ENCODE measurements at places on chromosomes 13 and 19. TPM values are rescaled to one million over a fixed set of nuclear protein-coding genes. Genes with fewer than 3 reads are reported as not detected.
A peak's percentile ranks its signal among the peaks of the same experiment; 100 is the strongest.

DNA sequence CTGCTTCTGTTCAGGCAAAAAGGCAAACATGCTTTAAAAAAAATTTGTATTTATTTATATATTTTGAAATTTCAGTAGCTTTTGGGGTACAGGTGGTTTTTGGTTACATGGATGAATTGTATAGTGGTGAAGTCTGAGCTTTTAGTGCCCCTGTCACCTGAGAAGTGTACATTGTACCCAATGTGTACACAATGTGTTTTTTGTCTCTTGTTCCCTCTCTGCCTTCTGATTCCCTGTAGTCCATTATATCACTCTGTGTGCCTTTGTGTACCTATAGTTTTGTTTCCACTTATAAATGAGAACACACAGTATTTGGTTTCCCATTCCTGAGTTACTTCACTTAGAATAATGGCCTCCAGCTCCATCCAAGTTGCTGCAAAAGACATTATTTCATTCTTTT, 77.4 kb downstream of the PDS5B start:
- no peak for DNase-seq
- H3K27ac ChIP-seq = no peak overlapping the region
- H3K27me3 ChIP-seq = no peaks in the 10 kb centered on the region

DNA sequence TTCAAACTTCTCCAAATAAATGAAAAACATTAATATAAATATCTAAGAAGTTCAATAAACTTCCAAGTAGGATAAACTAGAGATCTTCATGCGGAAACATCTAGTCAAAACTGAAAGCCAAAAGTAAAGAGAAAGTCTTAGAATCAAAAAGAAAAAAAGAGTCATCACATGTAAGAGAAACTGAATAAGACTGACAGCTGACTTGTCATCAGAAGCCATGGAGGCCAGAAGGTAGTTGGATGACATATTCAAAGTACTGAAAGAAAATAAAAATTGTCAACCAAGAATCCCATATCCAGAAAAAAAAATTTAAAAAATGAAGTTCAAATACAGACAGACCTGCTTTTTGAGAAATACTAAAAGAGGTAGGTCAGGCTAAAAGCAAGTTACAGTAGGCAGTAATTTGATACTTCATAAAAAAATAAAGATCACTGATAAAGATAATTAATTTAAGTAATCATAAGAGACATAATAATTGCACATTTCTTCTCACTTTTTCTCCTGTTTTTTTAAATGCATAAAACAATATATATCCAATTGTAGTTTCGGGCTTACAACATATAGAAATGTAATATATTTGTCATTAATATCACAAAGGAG, 327.6 kb upstream of the PCDH9 start:
- no peaks in the 10 kb centered on the region for H3K4me1 ChIP-seq
- no peaks in the 10 kb centered on the region for H3K36me3 ChIP-seq
- H3K27ac ChIP-seq = no peak overlapping the region
- no peak overlapping the region for H3K4me3 ChIP-seq
- no peak for DNase-seq
- no peaks in the 10 kb centered on the region for H3K27me3 ChIP-seq

DNA sequence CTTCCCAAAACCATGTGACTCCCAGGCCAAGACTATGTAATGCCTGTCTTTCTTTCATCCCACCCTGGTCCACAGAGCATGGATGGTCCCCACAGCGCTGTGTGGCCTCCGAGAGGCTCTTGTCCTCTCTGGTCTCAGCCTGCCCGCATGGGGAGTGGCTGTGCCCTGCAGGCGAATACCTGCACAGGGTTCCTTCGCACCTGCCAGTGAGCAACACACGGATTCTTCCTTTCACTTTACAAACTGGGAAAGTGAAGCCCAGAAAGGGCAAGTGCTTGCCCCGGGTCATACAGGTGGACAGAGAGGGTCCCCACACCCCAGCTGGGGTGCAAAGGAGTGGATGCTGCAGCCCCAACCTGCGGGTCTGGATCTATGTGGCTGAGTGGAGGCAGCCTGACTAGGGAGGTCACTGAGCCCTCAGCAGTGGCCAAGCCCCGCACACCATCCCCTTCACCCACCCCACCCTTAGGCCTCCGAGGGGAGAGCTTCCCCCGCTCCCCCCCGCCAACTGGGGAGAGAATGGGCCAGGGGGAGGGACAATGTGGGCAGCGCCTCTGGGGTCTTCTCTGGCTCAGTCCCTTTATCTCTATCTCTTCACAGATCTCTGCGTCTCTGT, 747 bp upstream of the MARK4 start:
- peaks cover 39% of the 10 kb centered on the region for H3K4me1 ChIP-seq
- H3K27ac ChIP-seq = no peak overlapping the region
- H3K27me3 ChIP-seq = peaks cover 2% of the 10 kb centered on the region
- H3K36me3 ChIP-seq = no peaks in the 10 kb centered on the region
- H3K4me3 ChIP-seq = peak overlapping the region; percentile 90

GRCh38 chr19:4267101-4267900, 11.8 kb upstream of the SHD start:
- H3K4me3 ChIP-seq = no peak overlapping the region
- peaks cover 33% of the 10 kb centered on the region for H3K4me1 ChIP-seq
- no peaks in the 10 kb centered on the region for H3K27me3 ChIP-seq
- peak; percentile 59 for DNase-seq

GRCh38 chr13:94020426-94020825, 459.1 kb downstream of the DCT start:
- no peaks in the 10 kb centered on the region for H3K4me1 ChIP-seq
- H3K27me3 ChIP-seq = peaks cover 10% of the 10 kb centered on the region
- no peak overlapping the region for H3K27ac ChIP-seq
- no peaks in the 10 kb centered on the region for H3K36me3 ChIP-seq
- no peak for DNase-seq
- H3K4me3 ChIP-seq = no peak overlapping the region

DNA sequence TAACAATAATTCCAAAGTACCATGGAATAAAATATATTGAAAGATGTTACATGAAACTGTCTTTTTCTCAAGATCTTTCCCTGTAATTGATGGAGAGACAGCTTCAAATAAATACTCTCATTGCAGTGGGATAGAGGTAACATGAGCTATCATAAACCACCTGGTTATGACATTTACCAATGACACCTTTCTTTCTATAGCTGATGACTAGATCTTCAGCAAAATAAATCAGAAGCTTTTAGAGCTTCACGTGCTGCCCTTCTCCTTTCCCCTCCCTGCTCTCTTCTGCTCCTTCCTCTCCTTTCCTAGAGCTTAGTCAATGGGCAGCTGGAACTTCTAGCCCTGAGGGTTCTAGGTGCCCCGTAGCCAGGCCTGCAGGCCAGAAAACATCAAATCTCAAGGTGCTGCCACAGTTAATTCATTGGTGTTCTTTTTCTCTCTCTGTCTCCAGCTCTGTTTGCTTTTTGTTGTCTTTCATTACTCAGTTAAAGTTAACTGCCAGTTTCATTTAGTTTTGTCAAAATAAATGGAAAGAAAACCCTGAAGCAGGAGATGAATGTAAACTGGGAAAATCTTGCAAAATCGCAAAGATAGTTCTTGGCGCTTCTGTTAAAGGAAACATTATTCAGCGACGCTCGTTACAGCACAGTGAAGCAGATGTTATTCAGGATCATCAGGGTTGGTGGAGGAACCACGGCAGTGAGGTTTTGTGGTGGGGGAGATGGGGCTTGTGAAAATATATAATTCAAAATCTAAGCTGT, 8.3 kb upstream of the METTL21C start:
- peaks cover 13% of the 10 kb centered on the region for H3K36me3 ChIP-seq
- H3K27ac ChIP-seq = no peak overlapping the region
- H3K27me3 ChIP-seq = peaks cover 9% of the 10 kb centered on the region

Gene ANKRD24
- total RNA-seq = 1.9 TPM

Gene CEACAM20
- total RNA-seq = not detected

Gene ZNF714
- 12.8 TPM for total RNA-seq

All from naive thymus-derived CD8-positive, alpha-beta T cell (primary cell).